ENCODE measurements at places on chromosomes 6 and 20.

DNA sequence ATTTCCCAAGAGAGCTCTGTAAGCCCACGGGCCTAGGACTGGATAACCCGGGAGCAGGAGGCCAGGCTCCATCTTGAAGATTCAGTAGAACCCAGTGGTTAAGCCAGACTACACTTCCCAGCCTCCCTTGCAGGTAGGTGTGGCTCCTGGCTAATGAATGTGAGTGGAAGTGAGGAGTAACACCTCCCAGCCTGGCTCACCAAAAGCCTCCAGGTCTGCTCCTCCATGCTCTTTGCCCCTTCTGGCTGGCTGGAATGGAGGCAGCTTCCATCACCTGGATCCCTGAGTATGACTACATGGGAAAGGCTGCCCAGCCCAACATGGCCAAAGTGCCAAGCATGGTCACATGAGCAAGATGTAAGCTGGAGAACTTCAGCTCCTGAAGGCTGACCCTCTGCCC lies 9.7 kb downstream of the LRRN4 start:
- peak; percentile 16 for DNase-seq

DNA sequence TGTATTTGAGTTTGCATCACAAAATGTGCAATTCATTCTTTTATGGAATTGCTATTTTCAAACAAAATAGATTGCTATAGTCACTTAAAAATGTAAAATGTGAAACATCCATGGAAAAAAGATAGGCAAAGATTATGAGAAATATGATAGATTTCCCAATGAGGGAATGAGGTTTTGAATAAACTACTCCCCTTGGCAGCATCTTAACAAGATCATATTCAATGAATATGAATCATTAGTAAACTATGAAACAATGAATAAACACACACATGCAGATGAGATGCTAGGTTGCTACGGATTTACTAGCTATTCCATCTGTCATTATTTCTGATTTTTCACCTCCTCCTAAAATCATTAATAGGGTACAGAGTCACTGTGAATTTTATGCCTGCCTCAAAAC lies 401.8 kb downstream of the PHF3 start:
- DNase-seq = peak; percentile 27

DNA sequence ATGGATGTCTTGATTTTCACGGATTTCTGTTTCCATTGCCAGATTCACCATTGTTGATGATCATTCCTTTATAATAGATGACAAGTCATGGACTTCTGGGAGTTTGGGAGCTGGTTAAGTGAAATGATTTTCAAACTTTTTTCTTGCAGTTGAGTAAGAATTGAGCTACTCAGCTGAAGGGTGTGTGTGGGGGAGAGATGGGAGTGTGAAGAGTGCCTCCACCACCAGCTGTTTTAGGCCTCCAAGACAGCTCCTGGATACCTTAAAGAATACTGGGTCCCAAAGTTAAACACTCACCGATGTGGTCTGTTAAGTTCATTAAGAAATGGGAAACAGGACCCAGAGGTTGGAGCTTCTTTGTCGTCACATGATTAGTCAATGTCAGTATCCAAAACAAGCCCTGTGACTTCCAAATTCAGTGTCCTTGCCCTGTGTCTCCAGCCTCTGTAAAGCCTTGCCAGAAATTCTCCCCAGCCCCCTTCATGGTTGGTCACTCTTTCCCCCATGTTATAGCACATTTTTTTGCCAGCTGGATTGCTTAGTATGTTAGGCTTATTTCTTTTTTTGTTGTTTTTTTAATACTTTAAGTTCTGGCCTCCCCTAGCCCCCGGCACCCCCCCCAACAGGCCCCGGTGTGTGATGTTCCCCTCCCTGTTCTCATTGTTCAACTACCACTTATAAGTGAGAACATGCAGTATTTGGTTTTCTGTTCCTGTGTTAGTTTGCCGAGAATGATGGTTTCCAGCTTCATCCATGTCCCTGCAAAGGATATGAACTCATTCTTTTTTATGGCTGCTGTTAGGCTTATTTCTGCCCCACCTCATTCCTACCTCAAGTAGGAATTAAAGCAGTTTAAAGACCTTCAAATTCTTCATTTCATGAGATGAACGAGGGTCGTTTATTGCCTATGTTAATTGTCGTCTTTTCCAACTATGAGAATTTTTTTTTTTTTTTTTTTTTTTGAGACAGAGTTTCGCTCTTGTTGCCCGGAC lies 26.9 kb downstream of the BICRAL start:
- no peak for DNase-seq

GRCh38 chr6:165096209-165096608 lies 213.2 kb downstream of the C6orf118 start:
- DNase-seq = no peak

- no peak for DNase-seq
These were observed 42.4 kb downstream of the CNBD2 start for GRCh38 chr20:36010825-36011224.

DNA sequence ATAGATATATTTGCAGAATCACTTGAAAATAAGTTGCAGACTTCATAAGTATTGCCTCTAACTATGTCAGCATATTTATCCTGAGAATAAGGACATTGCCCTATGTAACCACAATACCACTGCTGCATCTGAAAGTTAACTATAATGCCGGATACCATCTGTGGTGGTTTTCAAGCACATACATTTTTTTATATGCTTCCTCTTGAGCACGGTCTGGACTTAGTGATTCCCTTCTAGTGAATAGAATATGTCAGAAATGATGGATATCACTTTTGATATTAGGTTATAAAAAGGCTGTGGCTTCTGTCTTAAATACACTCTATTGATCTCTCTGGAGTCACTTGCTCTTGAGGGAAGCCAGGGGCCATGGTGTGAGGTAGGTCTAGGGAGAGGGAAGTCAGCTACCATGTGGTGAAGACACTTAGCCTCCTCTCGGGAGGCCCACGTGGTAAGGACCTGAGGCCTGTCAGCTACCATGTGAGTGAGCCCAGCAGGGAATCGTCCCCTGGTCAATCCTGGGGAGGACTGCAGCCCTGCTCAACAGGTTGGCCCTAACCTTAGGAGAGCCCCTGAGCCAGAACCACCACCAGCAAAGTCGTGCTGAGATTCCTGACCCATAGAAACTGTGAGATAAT lies 57.5 kb downstream of the CCDC170 start:
- no peak for DNase-seq

- DNase-seq = no peak
These were observed 730.4 kb downstream of the KIF16B start for GRCh38 chr20:15842872-15843271.

DNA sequence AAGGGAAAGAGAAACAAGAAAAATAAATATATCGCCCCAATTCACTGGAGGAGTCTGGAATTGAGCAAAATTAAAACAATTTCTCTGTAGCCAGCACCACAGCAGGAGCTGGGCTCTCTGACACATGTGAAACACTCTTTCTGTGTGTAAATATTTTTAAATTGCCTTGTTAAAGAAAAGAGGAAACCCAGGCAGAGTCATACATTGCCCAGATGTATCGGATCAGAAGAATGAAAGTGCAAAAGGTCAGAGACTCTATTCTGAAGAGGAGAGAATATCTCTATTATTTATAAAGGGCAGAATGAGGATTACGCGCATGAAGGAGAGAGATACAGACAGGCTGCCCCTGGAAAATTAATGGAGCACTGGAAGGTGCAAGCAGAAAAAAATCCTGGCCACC lies 127.0 kb upstream of the MAN1A1 start:
- DNase-seq = no peak

GRCh38 chr20:58852543-58853271 lies at the start of gene GNAS:
TSS of gene GNAS (plus strand) at chr20:58852716.
- DNase-seq = peak; percentile 73

- no peak for DNase-seq
These were observed 7.3 kb upstream of the MRPS10 start for GRCh38 chr6:42225029-42225339.

DNA sequence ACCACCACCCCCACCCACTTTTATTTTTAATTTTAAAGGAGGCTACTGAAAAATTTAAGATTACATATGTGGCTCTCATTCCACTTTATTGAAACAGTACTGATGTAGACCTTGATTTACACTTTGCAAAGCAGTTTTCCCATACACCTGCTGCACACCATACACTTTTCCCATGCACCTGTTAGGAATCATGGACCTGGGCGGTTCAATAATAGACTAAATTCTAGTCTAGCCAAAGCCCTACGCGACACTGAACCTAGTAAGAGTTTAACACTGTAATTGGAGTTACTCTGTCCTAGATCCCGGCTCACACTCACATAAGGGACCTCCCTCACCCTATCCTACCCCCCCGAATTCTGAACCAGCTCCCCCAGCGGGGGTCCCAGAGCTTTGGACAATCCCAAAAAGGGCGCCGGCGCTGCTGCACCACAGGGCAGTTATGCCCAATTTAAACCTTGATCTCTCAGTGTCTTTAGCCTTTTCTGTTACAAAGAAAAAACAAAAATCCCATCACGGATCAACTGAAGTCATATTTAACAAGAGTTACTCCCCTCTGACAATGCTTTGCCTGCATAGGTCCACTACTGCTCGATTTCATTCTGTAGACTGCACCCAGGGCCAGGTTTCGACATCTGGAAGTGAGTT lies 2.4 kb upstream of the GCLC start:
- DNase-seq = no peak

DNA sequence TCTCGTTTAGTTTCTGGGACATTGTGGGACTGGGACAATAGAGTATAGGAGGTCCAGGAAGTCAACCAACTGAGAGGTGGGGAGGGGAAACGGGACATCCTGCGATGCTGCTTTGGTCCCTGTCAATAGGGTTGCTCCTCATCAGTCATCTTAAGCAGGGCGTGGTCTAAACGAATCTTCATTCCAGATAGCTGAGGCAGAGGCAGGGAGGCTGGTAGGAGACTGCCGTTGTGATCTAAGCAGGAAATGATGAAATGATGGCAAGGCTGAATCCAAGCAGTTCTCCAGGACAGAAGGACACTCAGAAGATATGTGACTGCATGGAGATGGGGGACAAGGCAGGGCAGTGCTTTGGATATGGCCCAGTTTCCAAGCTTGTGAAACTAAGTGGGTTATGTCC lies 953.4 kb downstream of the KIF16B start:
- DNase-seq = no peak

GRCh38 chr6:5217356-5217755 lies 43.4 kb downstream of the LYRM4 start:
- no peak for DNase-seq

All from epithelial cell of esophagus (primary cell).